ENCODE measurements at places on chromosomes 12 and 14.

GRCh38 chr12:78963439-78964227 is 99.1 kb downstream of the SYT1 start:
- DNase-seq = no peak

DNA sequence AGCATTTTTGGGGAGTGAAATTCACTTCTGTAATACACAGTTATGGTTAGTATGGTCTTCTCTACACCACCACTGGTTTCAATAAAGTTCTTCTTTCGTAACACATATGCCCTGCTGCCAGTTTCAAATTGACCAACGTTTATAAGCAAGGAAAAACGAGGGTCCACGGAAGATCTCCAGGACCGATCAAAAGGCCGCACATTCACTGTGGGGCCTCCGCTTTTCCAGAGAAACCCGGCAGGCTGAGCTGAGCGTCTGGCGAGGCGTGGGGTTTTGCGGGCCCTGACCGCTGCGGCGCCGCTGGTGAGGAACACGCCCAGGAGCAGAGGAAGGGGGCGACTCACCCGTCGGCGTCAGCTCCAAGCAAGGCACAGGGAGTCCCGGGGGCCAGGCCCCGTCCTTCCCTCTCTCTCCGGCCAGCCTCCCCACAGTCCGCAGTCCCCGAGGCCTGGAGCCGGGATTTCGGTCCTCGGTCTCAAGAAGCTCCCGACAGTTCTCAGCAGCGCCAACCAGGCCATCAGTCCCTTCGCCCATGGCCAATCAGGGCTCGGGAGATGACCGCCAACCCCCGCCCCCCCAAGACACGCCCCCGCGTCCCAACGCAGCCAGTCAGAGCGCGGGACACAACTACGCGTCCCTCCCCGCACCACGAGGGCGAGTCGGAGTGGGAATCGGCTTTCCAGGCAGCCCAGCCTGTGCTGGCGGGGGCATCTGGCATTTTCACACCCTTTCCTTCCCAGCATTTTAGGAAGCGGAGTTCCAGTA is at the start of gene MTERF2:
Gene MTERF2 (minus strand): TSS at position 522 of the 765 bp plus-strand sequence. CDS start 8,432 bp downstream, outside the sequence.
- peak; percentile 77 for DNase-seq

DNA sequence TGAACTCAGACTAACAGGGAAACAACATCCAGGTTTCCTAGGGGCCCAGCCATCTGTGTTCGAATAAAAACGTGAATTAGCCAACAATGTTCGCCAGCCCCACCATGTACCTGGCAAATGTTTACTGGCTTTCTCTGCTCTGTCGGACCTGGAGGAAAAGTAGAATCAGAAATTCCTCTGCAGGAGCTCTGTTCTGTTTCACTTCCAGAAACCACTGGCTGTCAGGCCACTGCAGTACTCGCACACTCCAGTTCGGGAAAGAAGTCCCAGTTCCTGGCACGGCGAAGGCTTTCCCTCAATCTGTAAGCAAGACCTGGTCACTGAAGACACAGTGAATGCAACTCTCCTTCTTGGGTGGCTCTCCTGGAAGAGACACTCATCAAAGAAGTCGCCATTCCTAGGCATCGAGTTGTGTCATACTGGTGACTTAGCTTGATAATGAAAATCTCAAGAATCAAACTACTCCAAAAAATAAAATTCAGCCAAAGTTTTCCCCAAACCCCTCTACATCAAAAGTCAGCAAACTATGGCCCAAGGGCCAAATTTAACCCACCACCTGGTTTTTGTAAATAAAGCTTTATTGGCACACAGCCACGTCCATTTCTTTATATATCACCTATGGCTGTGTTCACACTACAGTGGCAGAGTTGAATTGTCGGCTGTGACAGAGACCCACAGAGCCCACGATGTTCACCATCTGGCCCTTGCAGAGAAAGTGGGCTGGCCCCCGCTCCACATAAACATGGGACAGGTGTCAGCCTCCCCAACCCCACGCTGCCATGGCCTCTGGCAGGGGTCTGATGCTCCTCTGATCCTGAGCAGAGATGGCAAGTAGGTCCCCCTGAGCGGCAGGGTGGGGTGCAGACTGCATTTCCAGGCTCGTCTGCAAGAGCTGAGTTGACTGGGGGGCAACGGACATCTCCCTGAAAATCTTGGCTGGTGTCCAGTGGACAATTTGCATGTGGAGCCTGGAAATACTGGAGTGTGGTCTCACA is 189.2 kb upstream of the DIO3 start:
- DNase-seq = no peak

- no peak for DNase-seq
Observed at GRCh38 chr14:43166163-43166562, 1340.9 kb downstream of the FSCB start.

DNA sequence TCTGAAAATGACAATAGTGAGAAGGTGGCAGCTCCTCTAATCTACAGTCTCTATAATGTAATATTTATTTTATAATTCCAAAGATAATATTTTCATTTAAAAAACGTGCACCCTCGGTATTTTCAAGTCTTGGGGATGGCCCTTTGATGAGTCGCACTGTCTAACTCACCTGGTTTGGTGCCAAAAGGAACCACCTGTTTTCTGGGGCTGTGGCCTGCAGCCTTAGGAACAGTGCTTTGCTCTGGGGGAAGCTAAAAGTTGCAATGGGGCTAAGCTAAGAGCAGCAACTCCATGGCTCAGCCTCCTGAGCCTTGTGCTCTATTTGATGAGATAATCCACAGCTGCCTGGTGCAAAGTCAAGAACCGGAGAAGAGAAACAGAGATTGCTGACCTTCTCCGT is 6.4 kb upstream of the ENDOU start:
- DNase-seq = no peak

GRCh38 chr12:109715310-109716091 is 1.9 kb downstream of the FAM222A start:
- DNase-seq = no peak

GRCh38 chr14:76773188-76773885 is 12.1 kb downstream of the VASH1 start:
- no peak for DNase-seq

- no peak for DNase-seq
Observed at GRCh38 chr12:4579305-4580102, 17.5 kb downstream of the DYRK4 start.

GRCh38 chr14:38256533-38256840 is 594 bp upstream of the CLEC14A start:
- no peak for DNase-seq

DNA sequence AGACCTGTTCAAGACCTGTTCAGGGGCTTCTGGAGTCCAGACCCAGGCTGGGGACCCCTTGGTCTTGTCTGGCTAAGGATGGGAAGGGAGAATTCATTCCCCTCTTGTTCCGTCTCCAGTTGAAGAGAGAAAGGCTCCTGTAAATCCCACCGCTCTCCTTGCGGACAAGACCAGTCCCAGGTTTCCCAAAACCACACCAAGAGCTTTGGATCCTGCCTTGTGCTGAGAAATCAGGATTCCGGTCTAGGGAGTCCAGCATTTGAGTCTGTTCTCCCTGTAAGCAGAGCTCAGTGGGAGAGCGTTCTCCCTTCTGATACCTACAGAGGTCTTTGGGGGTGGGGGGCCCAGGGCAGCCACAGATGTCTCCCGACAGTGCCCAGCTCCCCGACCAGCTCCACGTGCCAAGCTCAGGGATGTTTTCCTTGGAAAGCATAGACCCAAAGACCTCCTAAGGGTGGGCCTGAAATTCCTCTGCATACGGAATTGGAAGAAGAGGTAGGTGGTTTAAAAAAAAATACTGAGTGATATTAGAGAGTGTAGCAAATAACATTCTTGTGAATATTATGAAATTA is 1.9 kb downstream of the HOXC13 start:
- DNase-seq = no peak

DNA sequence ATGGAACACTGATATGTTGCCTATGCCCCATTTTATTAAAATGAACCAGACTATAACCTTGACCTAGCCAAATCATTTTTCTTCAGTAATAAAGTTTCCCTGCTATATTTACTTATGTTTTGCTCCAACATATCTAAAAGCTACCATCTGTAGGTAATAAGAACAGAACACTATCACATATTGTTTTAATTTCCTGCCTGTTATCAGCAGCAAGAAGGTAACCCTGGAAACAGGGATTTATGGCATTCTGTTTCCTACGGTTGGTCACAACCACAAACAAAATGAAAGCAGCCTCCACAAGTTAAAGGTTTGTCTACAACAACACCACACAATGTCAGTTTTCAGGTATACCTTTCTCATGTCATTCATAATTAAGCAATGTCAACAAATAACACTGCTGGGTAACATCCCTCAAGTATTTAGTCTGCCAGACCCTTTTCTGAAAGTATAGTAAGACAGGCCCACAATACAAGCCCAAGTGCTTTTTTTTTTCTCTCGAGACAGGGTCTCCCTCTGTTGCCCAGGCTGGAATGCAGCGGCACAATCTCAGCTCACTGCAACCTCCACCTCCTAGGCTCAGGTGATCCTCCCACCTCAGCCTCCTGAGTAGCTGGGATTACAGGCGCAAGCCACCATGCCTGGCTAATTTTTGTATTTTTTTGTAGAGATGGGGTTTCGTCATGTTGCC is 25.5 kb downstream of the GCH1 start:
- no peak for DNase-seq

- peak; percentile 59 for DNase-seq
Observed at GRCh38 chr12:122473543-122474323, 27.0 kb downstream of the ZCCHC8 start.

DNA sequence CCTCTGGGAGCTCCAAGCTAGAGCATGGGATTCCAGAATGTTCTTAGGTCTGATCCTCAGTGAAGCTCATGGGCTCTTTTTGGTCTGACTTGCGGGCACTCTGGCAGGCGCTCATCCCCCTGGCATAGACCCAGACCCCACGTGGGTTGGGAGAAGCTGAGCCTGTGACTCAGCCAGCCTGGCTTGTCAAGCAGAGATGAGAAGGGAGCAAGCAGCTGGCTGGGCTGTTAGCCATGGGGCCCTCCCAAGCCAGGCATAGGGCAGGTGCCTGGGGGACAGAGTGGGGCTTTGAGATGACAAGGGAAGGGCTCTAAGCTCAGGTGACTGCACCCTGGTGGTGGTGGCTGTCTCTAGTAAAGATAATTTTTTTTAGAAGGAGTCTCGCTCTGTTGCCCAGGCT is 80.3 kb upstream of the NOS1 start:
- DNase-seq = no peak

DNA sequence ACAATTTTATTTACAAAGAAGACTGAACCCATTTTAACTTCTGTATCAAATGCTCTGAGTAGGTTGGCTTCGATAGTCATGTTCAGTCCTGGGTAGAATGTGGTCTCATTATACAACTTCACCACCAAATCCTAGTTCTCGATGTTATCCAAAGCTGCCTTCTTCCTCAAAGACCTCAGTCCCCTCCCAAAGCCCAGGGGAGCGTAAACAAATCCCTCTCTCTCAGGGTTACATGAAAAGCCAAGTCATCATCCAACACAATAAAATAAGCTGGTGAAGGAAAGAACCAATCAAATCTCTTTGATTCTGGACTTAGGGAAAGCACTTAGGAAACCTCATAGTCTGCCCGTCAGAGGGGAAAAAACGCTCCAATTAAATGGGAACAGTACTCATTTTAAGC is 9.1 kb downstream of the PTCSC3 start:
- no peak for DNase-seq

GRCh38 chr12:109828754-109829511 is 4.3 kb downstream of the TRPV4 start:
- no peak for DNase-seq

DNA sequence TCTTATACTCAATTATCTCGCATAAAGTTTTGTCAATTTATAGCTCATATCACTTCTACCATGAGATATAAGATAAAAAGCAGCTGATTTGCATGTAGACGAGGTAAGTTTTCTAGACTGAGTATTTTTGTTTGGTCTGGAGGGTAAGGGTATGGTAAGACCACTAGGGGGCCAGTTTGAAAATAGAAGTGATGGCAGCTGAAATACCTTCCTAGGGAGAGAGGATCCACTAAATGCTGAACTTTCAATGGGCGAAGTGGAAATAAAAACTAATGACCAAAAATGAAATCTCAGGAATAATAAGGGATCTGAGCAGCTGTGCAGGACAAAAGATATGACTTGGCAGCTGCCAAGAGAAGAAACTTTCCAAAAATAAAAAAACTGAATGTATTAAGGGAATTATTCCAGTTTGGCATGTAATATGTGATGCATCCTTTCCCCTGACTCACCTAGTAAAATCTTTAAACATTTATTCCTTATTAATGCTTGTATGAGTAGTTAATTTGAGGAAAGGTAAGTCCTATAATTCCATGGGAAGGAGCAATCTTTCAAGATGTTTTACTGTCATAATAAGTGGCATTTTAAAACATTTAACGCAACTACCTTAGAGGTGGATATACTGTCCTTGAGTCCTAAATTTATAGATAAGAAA is 754.5 kb downstream of the C12orf50 start:
- no peak for DNase-seq

GRCh38 chr12:64137117-64137516 is 85.0 kb downstream of the KICS2 start:
- no peak for DNase-seq

GRCh38 chr14:72451054-72451972 is 442.6 kb downstream of the DPF3 start:
- no peak for DNase-seq

- no peak for DNase-seq
Observed at GRCh38 chr12:58889557-58889956, 30.7 kb downstream of the LRIG3 start.

GRCh38 chr14:21917699-21918436 is 244.2 kb upstream of the OR4E1 start:
- no peak for DNase-seq

GRCh38 chr12:57185403-57185802 is 31.2 kb upstream of the NXPH4 start:
- no peak for DNase-seq

DNA sequence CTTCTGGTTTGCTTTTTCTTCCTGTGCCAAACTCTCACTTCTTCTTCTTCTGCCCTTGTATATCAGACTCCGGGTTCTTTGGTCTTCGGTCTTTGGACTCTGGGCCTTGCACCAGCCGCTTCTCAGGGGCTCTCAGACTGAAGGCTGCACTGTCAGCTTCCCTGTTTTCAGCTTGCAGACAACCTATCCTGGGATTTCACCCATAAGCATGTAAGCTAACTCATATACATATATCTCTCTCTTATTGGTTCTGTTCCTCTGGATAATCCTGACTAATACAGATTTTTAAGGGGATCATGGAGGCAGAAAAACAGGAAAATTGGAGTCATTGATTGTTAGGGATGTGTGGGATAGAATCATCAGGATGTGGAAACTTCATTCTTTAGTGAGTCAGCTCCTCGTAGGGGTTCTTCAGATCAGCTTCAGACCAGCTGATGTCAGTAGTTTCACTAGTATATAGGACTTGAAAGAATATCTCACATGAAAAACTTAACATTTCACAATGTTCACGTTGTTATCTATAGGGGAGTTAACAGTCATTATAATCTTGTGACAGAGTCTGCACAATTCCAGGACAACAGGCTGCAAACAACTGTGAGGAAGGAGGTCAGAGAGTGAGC is 102.9 kb downstream of the RASSF9 start:
- no peak for DNase-seq

Data from stimulated activated CD4-positive, alpha-beta T cell treated with anti-CD3 and anti-CD28 coated beads, TNF-alpha, amount 100 ng/mL, for 48 hours (primary cell).